ENCODE measurements at places on chromosomes 6 and 20.
A peak's percentile ranks its signal among the peaks of the same experiment; 100 is the strongest.

DNA sequence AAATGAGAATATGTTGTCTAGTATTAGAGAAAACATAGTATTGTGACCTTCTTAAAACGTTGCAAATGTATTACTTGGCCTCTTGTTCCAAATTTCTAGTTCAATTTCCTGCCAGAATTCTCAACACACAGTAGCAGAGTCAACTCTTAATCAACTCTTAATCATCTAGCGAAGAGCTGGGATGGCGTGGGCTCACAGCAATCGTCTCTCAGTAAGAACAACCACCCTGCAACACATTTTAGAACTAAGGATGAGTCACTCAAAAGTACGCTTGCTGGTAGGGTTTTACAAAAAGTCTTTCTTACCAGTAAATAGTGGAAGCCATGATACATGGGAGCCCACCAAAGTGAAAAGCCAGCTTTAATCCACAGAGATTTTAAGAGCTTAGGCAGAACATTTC, 24.6 kb downstream of the GPR6 start:
- no peak for DNase-seq

- DNase-seq, result no peak
These were observed 16.6 kb downstream of the B4GALT5 start for GRCh38 chr20:49697071-49697470.

- no peak for DNase-seq
These were observed 309.2 kb downstream of the CDC5L start for GRCh38 chr6:44696686-44697085.

- no peak for DNase-seq
These were observed 33.6 kb downstream of the FAM209B start for GRCh38 chr20:56566621-56567020.

DNA sequence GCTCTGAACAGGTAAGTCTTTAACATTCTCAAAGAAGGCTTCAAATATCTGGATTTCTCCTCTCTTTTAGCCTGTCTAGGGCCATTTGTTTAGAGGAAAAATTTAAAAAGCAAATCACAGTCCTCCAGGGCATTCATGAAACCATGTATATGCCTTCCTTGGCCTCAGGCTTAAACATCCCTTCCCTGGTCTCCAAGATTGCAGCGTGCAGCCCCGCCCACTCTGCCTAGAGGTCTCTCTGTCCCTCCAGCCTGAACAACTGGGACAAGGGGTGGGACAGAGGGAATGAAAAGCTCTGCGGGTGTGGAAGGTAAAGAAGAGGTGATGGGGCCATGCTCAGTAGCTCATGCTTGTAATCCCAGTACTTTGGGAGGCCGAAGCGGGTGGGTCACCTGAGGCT, 9.8 kb upstream of the CBFA2T2 start:
- no peak for DNase-seq

DNA sequence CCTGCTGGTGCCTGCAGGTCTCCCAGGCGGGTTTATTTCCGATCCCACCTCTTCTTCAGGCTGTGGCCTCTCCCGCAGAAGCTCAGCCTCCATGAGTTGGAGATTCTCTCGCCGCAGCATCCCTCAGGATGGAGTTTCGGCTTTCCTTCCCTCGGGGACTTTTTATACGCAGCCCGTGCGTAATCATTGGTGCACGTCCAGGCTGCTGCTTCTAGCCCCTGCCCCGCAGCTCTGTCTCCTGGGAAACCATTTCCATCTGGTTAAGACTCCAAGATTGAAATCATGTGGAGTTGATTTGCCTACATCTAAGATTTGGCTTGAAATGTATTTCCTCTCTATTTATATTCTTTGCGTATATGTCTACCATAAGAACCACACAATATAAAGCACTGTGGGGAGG, 46.7 kb upstream of the CARMIL1 start:
- DNase-seq, result no peak

DNA sequence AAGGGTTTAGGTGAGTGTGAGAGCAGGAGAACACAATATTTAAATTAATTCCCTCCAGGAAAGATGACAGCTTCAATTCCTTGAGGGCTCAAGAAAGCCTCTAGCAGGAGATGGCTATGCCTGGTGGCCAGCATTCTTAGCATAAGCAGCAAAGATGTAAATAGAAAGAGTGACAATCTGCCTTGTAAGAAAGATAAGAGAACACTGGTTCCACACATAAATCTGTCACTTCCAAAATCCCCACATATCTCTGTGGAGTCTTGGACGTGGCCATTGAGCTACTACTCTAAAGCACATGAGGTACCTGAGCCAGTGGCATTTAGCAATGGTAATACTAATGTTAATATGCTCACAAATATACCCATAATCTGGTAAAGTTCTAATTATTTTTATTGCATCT, 29.2 kb downstream of the DEFB114 start:
- no peak for DNase-seq

- no peak for DNase-seq
These were observed 162.0 kb upstream of the MLN start for GRCh38 chr6:33965766-33966165.

DNA sequence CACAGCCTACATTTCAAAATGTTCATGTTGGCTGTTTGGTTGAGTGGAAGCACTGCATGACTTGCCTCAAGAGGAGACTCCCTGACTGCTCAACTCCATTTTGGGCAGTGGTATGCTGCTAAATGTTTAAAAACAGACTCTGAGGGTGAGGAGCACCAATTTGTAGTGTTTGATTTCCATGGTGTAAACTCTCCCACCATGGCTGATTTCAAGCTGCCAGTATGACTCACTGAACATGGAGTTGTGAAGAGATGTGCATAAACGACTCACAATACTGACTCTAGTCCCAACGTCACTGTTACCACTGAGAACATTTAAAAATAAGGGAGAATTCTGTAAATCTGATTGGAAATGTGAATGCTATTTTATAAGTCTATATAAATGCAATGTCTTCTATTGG, 70.4 kb downstream of the BACH2 start:
- DNase-seq, result no peak

GRCh38 chr6:71012866-71013469, 56.1 kb upstream of the B3GAT2 start:
- peak; percentile 33 for DNase-seq

DNA sequence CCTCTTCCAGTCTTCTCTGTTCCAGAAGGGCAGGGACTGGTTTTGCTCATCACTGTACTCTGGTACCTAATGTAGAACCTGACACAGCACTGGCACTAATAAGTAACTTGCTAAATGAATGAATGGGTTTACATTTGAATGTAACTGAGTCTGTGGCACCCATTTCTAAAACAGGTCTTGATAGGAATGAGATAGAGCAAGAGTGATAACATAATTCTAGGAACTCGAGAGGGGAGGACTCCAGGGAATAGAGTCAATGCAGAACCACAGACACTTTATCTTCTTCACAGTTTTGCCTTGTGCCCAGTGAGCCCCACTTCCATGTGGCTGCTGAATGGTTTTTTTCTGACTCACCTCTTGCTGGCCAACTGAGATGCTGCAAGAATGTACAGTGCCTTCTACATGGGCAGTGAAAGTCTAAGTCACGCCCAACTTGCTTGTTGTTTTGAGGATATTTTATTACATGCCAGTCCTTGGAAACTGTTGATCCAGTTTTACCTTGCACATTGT, 61.1 kb downstream of the TBC1D7 start:
- DNase-seq, result no peak

GRCh38 chr6:85449388-85449817, 480 bp upstream of the NT5E start:
- DNase-seq, result peak; percentile 18

DNA sequence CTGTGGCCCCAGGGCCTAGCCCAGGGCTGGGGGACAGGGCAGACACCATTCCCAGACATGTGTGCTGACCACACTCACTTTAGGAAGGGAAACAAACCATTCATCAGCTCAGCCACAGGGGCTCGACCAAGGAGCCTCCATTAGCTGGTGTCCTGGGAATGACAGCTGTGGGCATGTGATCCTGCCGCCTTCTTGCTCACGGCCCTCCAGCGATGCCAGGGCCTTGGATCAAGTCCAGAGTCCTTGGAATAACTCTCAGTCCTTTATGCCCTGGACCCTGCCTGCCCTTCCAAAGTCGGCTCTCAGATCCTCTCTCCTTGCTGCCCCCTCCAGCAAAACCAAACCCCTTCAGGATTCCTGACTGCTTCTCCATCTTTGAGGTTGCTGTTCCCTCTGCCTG, 165.0 kb upstream of the RNF24 start:
- DNase-seq, result no peak

GRCh38 chr6:32128751-32129296, 778 bp upstream of the ATF6B start:
- no peak for DNase-seq

- DNase-seq, result no peak
These were observed 77.3 kb downstream of the SLC22A23 start for GRCh38 chr6:3379482-3380060.

All from head of caudate nucleus (tissue), 42 donors.